Fibroblast of skin of abdomen (primary cell): ENCODE measurements at places on chromosomes 2 and 18.

DNA sequence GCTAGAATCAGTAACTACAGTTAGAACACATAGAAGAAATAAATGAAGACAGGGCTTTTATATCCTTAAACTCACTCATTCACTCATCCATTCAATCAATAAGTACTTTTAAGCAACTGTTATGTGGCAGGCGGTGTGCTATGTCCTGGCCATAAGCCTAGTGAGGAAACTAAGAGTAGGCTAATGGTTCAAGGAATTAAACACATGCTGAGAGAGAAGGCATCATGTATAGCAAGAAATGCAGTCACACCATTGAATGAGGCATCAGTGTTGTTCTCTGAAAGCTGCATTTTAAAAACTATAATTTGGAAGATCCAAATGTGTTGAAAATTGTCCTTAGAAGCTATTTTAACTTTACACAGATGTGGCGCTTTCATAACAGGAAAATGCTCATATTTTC, 86.5 kb upstream of the DTNA start:
- DNase-seq = no peak

GRCh38 chr2:99573634-99574251, 83.9 kb upstream of the REV1 start:
- no peak for DNase-seq

DNA sequence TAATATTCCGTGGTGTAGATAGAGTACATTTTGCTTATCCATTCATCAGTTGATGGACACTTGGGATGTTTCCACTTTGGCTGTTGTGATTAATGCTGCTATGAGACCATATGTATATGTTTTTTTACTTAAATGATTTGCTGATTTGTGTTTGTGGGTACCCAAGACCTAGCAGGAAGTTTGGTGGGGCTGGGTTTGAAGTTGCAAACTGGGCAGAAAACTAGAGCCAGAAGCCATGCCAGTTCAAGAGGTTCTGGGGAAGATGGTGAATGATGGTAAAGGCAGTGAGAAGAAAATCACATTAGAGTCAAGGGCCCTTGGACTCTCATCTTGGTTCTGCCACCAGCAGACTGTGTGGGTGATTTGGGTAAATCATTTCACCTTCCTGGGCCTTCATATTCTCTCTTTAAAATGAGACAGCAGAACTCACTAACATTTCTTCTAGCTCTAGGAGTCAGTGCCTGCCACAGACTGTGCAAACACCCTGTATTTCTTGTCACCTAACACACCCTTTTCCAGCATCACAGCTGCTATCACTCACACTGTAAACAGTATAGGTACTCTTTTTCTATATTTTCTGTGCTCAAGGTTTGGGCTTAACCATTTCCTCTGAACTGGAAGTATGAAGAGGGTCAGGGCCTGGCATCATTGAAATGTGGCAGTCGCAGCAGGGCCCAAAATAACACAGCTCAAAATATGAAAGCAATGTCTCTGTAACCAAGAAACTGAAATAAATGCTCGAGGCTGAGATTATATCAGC, 8.4 kb upstream of the CTLA4 start:
- no peak for DNase-seq

- peak; percentile 86 for DNase-seq
These were observed 600.0 kb downstream of the SLC4A3 start for GRCh38 chr2:220227266-220227920.

DNA sequence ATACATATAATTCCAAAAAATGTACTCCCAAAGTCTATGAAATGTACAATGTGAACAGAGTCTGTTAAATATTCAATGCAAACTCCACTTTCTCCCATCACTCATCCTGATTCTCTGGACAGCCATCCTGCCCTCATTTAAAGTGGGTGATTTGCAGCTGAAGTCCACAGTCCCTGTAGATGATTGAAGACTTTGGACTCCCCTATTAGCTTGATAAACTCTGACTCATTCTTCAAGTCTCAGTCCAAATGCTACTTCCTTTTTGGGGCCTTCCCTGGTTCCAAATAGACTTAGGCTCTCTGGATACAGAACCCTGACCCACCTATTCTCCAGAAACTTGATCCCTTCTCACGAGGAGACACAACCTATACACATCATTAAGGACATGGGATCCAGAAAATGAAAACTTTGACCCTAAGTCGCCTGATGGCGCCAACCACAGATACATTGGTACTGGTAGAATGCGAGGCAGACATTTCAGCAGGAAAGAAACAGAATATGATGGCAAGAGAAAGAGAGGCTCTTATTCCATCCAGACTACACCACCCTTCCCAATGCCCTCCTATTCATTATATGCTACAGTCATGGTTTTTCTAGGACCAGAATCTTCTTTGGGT, 122.7 kb downstream of the VIT start:
- DNase-seq = no peak

- no peak for DNase-seq
These were observed 167.2 kb downstream of the HDAC4 start for GRCh38 chr2:239233576-239233975.

GRCh38 chr18:8196238-8196637, 413.0 kb upstream of the RAB12 start:
- no peak for DNase-seq

DNA sequence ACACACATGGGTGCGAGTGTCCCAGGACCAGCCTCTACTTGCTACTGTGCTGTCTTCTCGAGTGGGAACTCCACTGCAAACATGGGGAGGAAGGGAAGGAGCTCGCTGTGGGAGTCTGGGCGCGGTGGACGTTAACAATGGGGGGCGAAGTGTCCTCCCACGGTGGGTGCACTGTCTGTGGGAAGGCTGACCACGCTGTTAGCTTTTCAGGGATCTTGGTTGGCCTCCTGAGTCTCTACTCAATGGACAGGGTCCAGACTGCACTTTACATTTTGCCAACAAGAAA, 146.7 kb downstream of the MBP start:
- no peak for DNase-seq

DNA sequence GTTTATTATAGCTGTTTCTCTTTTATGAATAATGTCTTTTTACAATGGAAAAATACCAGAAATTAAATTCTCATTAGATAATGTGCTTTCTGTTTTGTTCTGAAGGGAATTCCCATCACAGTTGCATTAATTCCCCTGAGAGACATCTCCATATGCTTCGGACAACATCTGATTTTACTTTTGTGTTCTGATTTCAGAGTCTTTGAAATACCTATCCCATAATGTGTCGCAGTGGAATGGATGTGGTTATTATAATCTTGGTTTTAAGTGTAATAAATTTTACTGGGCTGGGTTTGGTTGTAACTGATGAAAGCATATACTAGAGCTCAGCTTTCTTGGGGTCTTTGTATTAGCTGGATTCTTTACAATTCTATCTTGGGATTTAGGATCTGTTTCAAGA, 12.5 kb downstream of the SPTBN1 start:
- DNase-seq = peak; percentile 96

GRCh38 chr2:71615767-71616730, 162.7 kb downstream of the DYSF start:
- DNase-seq = no peak

GRCh38 chr2:27184115-27184514, 27.7 kb upstream of the ATRAID start:
- DNase-seq = no peak

DNA sequence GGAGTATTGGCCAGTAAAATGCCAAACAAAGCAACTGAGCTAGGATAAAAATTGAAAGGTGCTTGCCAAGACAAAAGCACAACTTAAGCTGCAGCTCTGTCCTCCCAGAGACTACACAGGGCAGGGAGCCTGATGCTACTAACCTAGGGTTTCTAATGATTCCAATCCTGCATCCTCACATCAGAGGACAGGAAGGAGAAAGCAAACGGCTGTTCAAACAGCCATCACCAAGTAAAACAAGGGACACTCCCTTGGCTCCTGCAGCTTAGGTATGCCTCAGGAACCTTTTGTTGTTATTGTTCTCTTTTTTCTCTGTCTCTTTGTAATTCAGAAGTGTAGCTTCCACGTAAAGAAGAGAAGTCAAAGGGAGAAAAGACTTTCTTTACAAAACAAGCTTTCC, 99.5 kb downstream of the TCF4 start:
- DNase-seq = no peak

DNA sequence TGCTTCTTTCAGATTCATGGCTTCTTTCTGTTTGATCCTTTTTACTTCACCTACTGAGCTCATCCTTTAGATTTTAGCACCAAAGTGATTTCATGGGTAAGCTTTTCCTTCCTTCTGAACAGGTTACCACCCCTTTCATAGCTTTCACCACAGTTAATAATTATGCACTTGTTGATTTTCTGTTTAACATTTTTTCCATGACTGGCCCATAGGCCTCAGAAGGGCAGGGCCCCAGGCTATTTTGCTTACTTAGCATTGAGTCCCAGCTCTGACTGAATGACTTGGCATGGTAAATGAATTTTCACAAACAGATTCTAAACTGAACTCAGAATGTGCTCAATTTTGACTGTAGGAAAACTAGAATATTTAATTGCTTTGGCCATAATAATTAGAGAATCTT, 177.0 kb downstream of the GCA start:
- no peak for DNase-seq

DNA sequence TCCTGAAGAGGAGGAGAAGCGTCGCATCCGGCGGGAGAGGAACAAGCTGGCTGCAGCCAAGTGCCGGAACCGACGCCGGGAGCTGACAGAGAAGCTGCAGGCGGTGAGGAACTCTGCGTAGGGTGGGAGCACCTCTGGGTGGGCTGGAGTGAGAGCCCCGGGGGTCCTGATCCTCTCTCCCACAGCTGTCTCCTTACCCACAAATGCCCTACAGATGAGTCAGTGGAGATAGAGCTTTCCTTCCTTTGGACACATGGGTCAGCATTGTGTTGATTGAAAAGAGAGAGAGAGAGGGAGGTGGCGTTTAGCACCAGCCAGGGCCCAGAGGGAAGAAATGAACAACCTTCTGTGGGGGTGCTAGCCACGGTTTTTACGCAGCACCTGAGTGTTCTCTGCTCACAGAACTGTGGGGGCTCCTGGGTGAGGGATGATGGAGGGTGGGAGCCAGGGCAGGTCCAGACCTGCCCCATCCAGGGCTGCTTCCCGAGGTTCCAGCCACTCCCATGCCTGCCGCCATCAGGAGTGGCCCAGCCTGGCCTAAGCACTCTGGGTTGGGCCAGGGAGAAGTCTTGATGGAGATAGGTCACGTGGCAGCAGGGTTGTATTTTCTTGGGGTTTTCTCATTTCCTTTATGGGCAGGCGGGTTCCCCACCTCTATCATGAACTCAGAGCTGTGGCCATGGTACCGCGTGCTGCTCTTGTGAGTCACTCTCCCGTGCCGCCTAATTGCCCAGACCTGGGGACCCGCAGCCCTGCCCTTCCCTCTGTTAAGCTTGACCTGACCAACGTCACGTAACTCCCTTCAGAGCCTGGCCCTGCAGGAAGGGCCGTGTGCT, 16.3 kb downstream of the FOSL2 start:
- DNase-seq = no peak

GRCh38 chr2:133265432-133265949, 302.8 kb downstream of the NCKAP5 start:
- no peak for DNase-seq

DNA sequence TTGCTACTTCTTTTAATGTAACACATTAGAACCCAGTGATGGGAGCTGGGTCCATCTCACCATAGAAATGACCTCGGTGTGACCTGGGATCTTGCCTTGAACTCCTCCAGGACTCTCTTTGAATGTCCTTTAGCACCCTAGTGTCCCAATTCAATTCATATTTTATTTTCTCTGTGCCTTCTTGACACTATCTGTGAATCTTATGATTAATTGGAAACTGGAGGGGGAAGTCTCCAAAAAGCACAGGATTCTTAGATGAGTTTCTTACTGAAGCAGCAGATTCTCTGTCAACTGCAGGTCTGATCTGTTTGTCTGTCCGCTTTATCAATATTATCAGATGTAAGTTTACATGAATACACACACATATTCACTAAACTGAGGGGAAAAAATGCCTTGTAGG, 470 bp downstream of the DHRS9 start:
- no peak for DNase-seq

DNA sequence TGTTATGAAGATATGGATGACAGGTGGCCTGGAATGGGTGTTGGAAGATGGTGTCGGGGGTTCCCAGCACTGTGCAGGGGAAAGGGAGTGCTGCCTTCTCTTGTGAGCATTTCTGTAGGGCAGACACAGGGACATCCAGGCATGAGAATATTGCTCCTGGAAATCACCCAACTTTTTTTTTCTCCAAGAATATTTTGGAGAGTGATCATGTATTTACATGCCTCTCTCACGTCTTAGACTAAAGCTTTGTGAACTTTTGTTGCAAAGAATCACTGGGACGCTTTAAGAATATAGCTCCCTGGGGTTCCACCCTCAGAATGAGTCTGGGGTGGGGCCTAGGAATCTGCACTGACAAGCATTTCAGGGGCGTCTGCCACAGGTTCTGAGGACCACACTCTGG, 68.7 kb downstream of the VWA3B start:
- no peak for DNase-seq

GRCh38 chr2:96503637-96504243, 1.4 kb downstream of the NEURL3 start:
- DNase-seq = no peak

DNA sequence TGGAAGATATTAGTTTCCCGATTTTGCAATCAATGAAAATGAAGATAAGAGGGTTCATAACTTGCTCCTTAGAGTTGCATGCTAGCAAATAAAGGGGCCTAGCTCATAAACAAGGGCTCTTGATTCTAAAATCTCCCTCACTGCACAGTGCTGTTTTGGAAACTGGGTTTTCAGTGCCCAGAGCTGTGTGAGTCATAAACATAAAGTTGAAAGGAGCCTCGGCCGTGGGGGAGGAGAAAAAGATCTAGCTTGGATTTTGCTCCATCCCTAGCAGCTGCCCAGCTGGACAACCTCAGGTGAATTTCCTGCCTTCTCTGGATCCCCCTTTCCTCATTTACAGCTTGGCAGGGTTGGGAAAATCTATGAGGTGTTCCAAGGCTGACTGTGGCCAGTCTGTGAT, 42.5 kb downstream of the LYPD1 start:
- DNase-seq = no peak

DNA sequence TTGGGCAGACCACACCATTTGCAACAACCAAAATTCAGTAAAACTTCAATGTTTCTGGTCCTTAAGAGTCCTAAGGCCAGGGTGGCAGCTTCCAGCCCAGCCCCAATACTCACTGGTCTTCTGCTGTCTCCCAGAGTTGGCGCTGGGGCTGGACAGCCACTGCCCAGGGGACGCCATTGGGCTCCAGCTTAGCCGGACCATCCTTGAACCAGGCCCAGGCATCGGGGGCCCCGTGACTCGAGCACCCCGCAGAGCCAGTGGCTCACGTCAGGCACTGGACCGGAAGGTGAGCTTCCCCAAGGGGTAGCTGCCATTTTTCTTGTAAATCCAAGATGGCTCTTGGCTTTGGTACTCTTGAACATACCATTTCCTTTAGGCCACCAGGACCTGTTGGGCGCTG, 21.8 kb downstream of the SNED1 start:
- no peak for DNase-seq

DNA sequence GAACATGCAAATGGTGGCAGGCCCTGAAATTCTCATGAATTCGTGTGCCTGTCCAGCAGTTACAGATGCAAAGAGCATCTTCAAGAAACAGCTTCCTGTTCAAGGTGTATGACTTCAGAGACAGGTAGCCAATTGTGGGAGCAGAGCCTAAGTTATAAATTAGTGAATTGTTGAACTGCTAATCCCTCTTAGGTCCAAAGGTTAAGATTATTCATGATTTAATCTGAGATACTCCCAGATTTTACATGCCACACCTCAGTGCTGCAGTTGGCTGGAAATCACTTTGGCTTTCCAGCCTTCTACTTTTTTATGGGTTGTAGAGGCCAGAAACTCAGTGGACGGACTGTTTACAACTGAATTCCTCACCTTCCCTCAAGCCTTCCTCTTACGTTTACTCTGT, 247.8 kb downstream of the AGPS start:
- DNase-seq = no peak

- no peak for DNase-seq
These were observed 1.4 kb downstream of the CCDC85A start for GRCh38 chr2:56185101-56185581.

GRCh38 chr2:239303711-239304532, 96.9 kb downstream of the HDAC4 start:
- DNase-seq = no peak
